A549 treated with RU486 at 1 μM for 4 hours (cell line): ENCODE measurements at places on chromosomes 1 and 21. TPM values are rescaled to one million over a fixed set of nuclear protein-coding genes. Genes with fewer than 3 reads are reported as not detected.

CLCA4 gene
- not detected in 5 replicates for total RNA-seq

NGF gene
- 3.5 to 4.6 TPM (median 3.5 TPM) in 5 replicates for total RNA-seq

GOLT1A gene
- 4.1 to 7.6 TPM (median 4.6 TPM) in 5 replicates for total RNA-seq

TP73 gene
- 0.33 to 0.64 TPM (median 0.47 TPM) in 5 replicates for total RNA-seq

CD48 gene
- total RNA-seq: not detected in 5 replicates

CYP4A22 gene
- total RNA-seq: not detected in 5 replicates

ZNF683 gene
- not detected in 5 replicates for total RNA-seq

FHAD1 gene
- 0.35 to 0.63 TPM (median 0.51 TPM) in 5 replicates for total RNA-seq

CD247 gene
- total RNA-seq: 0.15 to 0.34 TPM (median 0.24 TPM) in 5 replicates

KRTAP12-2 gene
- not detected in 5 replicates for total RNA-seq

C1orf87 gene
- not detected in 5 replicates for total RNA-seq

OR2T2 gene
- not detected in 5 replicates for total RNA-seq

NCAM2 gene
- total RNA-seq: not detected in 5 replicates

TPTE gene
- not detected in 5 replicates for total RNA-seq

CLCA2 gene
- total RNA-seq: not detected in 5 replicates

ARHGAP30 gene
- 0.07 to 0.14 TPM (median 0.11 TPM) in 5 replicates for total RNA-seq

IRF6 gene
- total RNA-seq: 0.08 to 0.18 TPM (median 0.10 TPM) in 5 replicates

OR6K3 gene
- total RNA-seq: not detected in 5 replicates

HES3 gene
- total RNA-seq: not detected in 5 replicates

DUSP12 gene
- 38.0 to 55.3 TPM (median 48.3 TPM) in 5 replicates for total RNA-seq

ASTN1 gene
- total RNA-seq: not detected in 5 replicates

KCNN3 gene
- 0.02 to 0.08 TPM (median 0.06 TPM) in 5 replicates for total RNA-seq

TCHH gene
- 0.14 to 0.33 TPM (median 0.22 TPM) in 5 replicates for total RNA-seq

SDF4 gene
- 105 to 136 TPM (median 127 TPM) in 5 replicates for total RNA-seq

SERPINC1 gene
- total RNA-seq: 0.16 to 0.35 TPM (median 0.17 TPM) in 4 of 5 replicates, not detected in the other

ELAVL4 gene
- total RNA-seq: not detected in 5 replicates

HSD3B1 gene
- total RNA-seq: not detected in 5 replicates

DLGAP3 gene
- 0.17 to 0.25 TPM (median 0.19 TPM) in 5 replicates for total RNA-seq

TBX19 gene
- 0.84 to 1.2 TPM (median 0.93 TPM) in 5 replicates for total RNA-seq

SPRR1B gene
- not detected in 5 replicates for total RNA-seq

NUF2 gene
- 14.4 to 31.5 TPM (median 28.8 TPM) in 5 replicates for total RNA-seq

MPL gene
- total RNA-seq: 0.31 TPM in 1 of 5 replicates, not detected in the others

RHCE gene
- total RNA-seq: not detected in 5 replicates

PRKCZ gene
- total RNA-seq: 6.5 to 8.9 TPM (median 8.4 TPM) in 5 replicates

PLCH2 gene
- 0.14 to 0.48 TPM (median 0.28 TPM) in 5 replicates for total RNA-seq

FBXO2 gene
- 6.0 to 11.7 TPM (median 9.1 TPM) in 5 replicates for total RNA-seq
